A549 treated with AZD2906 at 1 μM for 4 hours (cell line): ENCODE measurements at places on chromosomes 7 and 10. TPM values are rescaled to one million over a fixed set of nuclear protein-coding genes. Genes with fewer than 3 reads are reported as not detected.

Gene GRID1
- 0.21 to 0.41 TPM (median 0.29 TPM) in 5 replicates for total RNA-seq

Gene EIF5AL1
- 2.0 to 3.1 TPM (median 2.5 TPM) in 5 replicates for total RNA-seq

Gene MYL10
- not detected in 5 replicates for total RNA-seq

Gene WIPF3
- total RNA-seq, result 0.41 to 0.56 TPM (median 0.48 TPM) in 5 replicates

Gene PRKAR2B
- 2.3 to 3.2 TPM (median 2.8 TPM) in 5 replicates for total RNA-seq

Gene TFEC
- 0.01 to 0.07 TPM (median 0.07 TPM) in 3 of 5 replicates, not detected in the others for total RNA-seq

Gene APBB1IP
- total RNA-seq, result 4.9 to 6.1 TPM (median 5.2 TPM) in 5 replicates

Gene MKI67
- 51.6 to 79.2 TPM (median 58.9 TPM) in 5 replicates for total RNA-seq

Gene TACC2
- total RNA-seq, result 72.9 to 79.8 TPM (median 76.2 TPM) in 5 replicates

Gene BCCIP
- 89.7 to 116 TPM (median 97.9 TPM) in 5 replicates for total RNA-seq

Gene TUBAL3
- total RNA-seq, result 0.23 to 0.31 TPM (median 0.31 TPM) in 5 replicates

Gene ACTR3C
- total RNA-seq, result 0.06 to 0.07 TPM in 2 of 5 replicates, not detected in the others

Gene CYREN
- 79.3 to 91.8 TPM (median 87.5 TPM) in 5 replicates for total RNA-seq

Gene TMEM176B
- 0.06 to 0.17 TPM (median 0.14 TPM) in 3 of 5 replicates, not detected in the others for total RNA-seq

Gene EXOC6
- total RNA-seq, result 12.6 to 17.7 TPM (median 15.9 TPM) in 5 replicates
